ENCODE measurements at places on chromosomes 6 and 20.

DNA sequence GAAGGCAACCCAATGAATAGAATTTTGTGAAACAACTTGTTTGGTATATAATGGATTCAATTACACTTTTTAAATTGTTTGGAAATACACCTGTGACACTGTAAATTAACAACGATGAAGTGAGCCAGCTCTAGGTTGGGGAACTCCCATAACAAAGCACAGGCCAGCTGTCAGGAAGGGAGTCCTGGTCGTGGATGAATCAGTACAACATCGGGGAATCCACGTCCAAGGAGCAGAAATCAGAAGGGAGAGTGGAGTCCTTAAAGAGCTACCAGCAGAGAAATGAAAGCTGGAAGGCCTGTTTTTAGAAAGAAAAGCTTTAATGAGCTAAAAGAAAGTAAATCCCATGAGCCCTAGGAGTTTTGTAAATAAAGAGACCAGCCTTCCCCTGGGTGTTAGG, 223.1 kb upstream of the SLC35B3 start:
- DNase-seq: no peak

GRCh38 chr20:44433751-44434538, 41.7 kb upstream of the TTPAL start:
- DNase-seq: no peak

- no peak for DNase-seq
These were observed 154.8 kb downstream of the TFAP2B start for GRCh38 chr6:50973464-50973863.

DNA sequence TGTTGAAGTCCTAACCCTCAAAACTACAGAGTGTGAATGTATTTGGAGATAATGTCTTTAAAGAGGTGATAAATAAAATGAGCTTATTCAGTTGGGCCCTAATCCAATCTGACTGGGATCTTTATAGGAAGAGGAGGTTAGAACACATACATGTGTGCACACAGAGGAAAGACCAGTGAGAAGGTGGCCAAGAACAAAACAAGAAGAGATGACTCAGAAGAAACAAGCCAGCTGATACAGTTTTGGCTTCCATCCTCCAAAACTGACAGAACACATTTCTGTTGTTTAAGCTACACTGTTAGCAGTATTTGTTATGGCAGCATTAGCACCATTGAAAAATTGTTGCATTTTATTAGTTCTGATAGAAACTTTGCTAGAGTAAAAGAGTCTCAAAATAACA, 609.3 kb upstream of the IMPG1 start:
- DNase-seq: no peak

GRCh38 chr6:125779924-125780539, 10.7 kb upstream of the NCOA7 start:
- DNase-seq: peak; percentile 76

DNA sequence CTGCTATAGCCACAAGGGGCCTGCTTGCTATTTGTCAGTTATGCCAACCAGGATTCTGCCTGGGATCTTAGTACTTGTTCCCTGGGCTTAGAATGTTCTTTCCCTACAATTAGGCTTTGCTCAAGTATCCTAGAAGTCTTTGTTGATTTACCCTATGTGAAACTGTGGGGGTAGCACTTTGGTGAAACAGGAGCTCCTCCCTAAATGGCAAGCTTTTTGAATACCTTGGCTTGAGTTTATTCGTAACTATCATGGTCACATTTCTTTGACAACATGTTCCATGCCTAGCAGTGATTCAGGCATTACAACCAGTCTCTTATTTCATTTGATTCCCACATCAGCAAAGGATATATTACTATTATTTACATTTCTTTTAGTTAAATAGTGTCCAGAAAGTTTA, 21.2 kb downstream of the AFDN start:
- DNase-seq: no peak

DNA sequence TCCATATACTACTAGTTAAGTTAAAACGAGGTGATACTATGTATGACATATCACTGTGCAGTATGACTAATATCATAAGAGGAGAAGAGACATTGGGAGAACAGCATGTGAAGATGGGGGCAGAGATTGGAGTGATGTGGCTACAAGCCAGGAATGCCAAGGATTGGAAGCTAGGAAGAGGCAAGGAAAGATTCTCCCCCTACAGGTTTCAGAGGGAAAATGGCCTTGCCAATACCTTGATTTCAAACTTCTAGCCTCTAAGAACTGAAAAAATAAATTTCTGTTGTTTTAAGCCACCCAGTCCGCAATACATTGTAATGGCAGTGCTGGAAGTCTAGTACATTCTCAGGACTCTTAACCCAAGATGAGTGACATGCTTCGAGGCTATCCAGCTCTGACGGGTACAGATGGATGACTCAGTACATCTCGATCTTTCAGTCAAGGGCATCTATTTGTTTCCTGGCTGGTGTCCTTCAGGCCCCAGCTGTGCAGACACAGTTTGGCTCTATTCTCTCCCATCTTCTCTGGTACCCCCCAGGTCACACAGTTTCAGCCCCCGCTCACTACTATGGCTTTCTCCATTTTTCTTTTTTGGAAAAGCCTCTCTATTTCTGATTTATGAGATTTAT, 55.5 kb upstream of the THEMIS start:
- no peak for DNase-seq

DNA sequence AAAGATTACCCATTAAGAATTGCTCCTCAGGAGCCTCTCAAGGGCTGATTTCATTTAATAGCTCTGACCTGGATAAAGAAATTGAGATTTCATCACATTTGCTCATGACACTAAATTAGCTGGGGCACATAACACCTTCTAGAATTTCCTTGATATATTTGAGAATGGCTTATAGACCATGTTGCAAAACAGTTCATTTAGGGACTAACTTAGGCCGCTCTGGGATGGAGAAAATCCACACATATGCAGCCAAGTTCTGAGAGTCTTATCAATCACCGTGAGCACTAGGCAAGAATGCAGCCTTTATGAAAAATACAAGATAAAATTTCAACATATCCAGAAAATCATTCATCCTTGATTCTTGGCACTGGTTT, 91.0 kb upstream of the MCHR2 start:
- no peak for DNase-seq

- no peak for DNase-seq
These were observed 9.2 kb upstream of the DEFB110 start for GRCh38 chr6:50030777-50031562.

DNA sequence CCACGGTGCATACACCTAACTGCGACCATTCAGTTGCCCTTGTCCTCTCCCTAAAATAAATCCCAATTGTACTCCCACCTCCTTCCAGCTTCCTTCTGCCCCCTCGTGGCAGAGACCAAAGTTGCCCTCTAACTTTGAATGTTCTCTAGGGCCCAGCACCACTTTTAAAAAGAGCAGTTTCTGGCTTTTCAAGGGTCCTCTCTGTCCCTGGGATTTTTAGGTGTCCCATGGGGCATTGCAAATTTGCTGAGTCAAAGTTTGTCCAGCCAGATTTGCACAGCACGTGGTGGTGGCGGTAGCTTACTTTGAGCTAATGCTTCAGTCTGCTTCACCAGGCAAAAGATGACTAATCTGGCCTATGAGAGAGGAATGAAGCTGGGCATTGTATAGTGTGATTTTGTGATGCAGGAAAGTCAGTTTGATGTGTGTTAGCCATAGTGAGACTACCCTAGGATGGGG, 100.2 kb downstream of the PERP start:
- DNase-seq: no peak

DNA sequence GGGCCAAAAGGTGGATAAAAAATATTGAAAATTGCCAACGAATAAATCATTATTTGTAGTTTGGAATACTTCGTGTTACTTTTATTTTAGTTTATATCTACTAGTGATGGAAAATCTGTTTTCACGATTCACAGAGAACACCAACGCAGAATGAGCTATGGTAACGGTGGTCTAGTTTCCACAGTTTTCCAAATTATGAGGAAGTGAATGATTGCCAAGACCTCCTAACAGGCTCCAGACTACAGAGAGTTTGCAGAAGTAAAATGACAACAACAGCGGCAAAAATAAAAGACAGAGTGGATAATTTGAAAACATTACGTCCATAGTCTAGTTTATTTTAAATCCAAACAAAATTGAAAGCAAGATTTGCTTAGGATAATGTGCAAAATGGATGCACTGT, 57.0 kb upstream of the AIG1 start:
- no peak for DNase-seq

DNA sequence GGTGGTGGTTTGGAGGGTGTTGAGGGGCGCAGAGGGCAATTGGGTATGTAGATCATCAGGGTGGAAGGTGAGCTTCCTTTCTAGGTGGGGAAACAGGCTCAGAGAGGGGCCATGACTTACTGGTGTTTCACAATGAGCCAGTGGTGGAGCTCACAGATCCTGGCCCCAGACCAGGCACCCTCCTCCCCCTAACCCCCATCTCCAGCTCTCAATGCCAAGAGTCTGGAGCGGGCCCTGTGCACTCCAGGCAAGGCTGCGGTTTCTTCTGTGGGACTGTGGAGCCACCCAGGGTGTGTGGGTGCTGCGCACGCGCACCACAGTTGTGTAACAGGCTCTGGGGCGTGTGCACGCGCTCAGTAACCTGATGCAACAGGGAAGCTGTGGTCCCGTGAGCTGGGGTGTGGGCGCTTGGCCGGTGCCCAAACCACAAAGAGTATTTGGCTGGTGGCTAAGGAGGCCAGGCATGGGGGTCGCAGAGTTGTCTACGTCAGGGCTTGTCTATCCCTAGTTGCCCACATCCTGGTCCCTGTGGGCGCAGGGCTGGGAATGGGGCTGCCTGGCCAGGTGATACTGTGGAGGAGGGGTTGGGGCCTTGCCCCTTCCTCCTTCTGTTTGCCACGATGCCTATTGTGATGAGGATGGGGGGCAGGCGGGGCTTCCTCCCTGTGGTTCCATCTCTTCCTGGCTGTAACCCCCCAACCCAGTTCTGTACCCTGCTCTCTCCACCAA, 37.5 kb upstream of the MRPS18A start:
- no peak for DNase-seq

- no peak for DNase-seq
These were observed 16.7 kb downstream of the TULP4 start for GRCh38 chr6:158328952-158329351.

DNA sequence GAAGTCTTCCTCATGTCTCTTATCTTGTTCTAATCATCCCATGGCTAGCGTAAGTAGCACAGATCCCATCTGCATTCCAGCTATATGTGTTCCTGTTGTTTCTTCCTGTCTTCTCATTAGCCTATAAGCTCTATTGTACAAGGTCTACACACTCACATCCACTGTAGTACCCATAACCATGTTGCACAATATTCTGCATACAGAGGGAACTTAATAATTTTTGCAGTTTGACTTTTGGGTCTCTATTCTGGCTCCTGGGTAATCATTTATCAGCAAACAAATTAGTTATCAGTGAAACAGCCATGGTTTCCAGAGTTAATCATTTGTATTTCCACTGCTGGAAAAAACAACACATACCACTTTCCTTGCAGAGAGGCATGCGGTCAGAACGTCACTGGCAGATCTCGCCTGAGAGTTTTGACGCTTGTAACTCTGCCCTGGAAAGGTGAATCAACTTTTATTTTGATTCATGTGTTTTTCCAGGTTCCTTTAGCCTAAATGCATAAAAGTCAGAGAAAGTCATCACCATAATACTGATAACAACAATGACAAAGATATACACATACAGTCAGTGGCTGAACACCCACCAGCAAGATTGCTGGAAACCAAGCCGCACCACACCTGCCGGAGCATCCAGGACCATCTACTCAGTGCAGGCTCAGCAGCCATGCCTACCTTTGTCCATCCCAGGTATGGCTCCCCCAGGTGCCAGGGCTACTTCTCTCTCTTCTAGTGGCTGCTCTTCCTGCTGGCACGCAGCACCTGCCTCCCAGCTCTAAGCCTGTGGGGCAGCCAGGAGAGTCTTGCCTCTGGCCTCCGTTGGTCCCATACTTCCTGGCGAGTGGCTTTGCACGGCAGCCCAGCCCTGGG, 158.2 kb downstream of the QRSL1 start:
- DNase-seq: no peak

GRCh38 chr6:8803181-8803760, 367.9 kb upstream of the SLC35B3 start:
- DNase-seq: no peak

- DNase-seq: no peak
These were observed 122.4 kb downstream of the IPCEF1 start for GRCh38 chr6:154234019-154234772.

GRCh38 chr6:148242180-148242579, 100.5 kb upstream of the SASH1 start:
- DNase-seq: no peak

DNA sequence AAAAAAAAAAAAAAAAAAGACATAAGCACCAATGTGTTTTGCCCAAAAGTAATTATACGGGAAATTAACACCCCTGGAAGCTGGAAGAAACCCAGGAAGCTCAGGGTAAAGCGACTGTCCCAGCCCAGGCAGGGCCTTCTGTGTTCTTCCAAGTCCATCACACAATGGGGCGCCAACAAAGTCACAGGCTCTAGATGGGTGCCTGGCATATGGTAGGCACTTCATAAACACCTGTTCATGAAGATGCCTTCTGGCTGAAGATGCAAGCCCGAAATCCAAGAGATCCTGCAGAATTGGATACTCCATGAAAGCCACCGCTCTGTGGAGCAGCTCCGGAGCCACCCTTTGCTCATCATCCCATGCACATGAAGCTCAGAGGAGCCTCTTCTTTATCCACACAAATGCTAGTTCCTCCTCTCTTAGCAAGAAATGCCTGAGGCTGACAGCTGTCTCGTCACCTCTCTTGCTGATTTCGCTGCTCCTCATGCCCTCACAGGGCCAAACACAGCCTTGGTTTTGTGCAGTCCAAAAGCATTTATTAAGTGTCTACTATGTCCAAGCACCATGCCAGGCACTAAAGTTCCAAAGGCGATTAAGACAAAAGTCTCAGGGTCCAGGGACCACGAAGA, 76.6 kb downstream of the TRERF1 start:
- DNase-seq: no peak

DNA sequence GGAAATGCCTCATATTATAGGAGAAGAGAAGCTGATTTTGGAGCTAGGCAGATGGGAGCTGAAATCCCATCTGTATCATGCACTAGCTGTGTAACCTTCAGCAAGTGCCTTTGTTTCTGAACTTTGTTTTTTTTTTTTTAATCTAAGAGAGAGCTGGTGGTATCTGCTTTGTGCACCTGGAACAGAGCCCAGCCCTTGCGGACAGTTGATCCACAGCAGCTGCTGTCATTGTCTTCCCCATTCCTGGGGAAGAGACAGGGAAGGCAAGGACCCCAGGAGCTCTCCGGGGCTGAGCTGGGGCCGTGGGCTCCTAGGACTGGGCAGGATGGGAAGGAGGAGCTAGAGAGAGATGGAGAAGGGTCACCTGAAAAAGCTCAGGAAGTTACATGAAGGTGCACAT, 92.1 kb downstream of the SYNJ2 start:
- no peak for DNase-seq

DNA sequence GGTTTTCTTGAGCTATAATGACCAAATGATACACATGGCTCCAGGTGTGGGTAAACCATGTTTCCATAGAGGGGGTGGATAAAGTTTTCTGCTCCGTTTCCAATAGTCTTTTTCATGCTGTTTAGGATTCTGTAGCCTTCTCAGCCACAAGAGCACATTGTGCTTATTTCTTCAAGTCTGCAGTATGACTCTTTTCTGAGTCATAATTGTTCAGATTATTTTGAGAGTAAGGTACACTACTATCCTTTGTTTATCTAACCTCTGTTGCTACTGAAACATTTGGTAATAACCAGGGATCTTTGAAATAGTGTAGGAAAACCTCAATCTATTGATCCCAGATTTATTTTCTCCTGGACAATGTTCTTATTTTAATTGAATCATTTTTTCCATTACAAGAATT, 247.9 kb upstream of the BMP2 start:
- DNase-seq: no peak

GRCh38 chr6:136095986-136096385, 154.1 kb downstream of the MTFR2 start:
- no peak for DNase-seq

Measured in progenitor cell of endocrine pancreas (in vitro differentiated cells).